ENCODE measurements at places on chromosomes 6 and 20. TPM values are rescaled to one million over a fixed set of nuclear protein-coding genes. Genes with fewer than 3 reads are reported as not detected.

DNA sequence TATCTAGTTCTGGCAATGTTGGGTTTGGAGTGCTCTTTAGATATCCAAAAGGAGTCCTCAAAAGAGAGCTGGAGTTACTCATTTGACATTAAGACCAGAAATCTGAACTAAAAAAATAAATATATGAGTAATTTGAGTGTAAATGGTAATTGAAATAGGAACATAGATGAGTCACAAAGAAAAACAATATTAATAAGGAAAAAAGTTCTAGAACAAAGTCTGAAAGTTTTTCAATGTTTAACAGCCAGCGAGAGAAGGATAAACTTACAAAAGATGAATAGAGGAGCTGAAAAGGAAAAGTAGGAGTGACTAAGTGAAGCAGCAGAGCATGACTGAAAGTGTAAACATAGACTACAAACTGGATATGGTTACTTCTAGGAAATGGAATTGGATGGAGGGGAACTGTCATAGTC is 46.8 kb downstream of the EPM2A start:
- DNase-seq = no peak

DNA sequence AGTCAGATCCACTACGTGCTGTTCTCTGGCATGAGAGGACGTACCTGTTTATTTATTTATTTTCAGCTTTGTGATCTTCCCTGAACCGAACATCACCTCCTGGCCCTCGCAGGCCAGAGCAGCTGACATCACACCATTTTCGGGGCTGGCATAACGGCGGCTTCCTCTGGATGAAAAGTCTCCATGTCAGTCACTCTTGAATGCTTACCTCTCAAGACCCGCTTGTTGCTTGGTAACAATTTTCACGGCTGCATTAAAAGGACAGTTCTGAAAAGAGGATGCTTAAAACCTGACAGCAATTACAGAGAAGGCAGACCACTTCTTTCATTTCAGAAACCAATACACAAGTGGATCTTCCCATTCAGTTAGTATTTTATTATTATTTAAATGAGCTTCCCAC is 159.8 kb upstream of the CDH4 start:
- DNase-seq = no peak

GRCh38 chr20:59955131-59955796 is 3.0 kb upstream of the CDH26 start:
- peak; percentile 39 for DNase-seq

CST2 gene
- not detected for total RNA-seq

- DNase-seq = no peak
Measured at GRCh38 chr20:50514750-50515149, 4.6 kb downstream of the PTPN1 start.

ADGRF1 gene
- 0.22 TPM for total RNA-seq

TRIM38 gene
- total RNA-seq = 6.3 TPM

- DNase-seq = peak; percentile 80
Measured at GRCh38 chr6:13194852-13195251, 133.5 kb downstream of the TBC1D7 start.

GRCh38 chr6:106979435-106979884 is 4.9 kb upstream of the CD24 start:
- DNase-seq = peak; percentile 83

- no peak for DNase-seq
Measured at GRCh38 chr20:50762435-50763220, 31.2 kb downstream of the PARD6B start.

ABHD16B gene
- total RNA-seq = not detected

RIN2 gene
- total RNA-seq = 0.09 TPM

GRCh38 chr6:157516319-157517026 is 135.5 kb downstream of the ZDHHC14 start:
- no peak for DNase-seq

GRCh38 chr6:33296797-33297405 is 1.8 kb downstream of the RGL2 start:
- no peak for DNase-seq

- no peak for DNase-seq
Measured at GRCh38 chr20:50526403-50526989, 16.3 kb downstream of the PTPN1 start.

- DNase-seq = no peak
Measured at GRCh38 chr6:123648020-123648580, 11.3 kb upstream of the TRDN start.

RIPPLY2 gene
- total RNA-seq = not detected

DNA sequence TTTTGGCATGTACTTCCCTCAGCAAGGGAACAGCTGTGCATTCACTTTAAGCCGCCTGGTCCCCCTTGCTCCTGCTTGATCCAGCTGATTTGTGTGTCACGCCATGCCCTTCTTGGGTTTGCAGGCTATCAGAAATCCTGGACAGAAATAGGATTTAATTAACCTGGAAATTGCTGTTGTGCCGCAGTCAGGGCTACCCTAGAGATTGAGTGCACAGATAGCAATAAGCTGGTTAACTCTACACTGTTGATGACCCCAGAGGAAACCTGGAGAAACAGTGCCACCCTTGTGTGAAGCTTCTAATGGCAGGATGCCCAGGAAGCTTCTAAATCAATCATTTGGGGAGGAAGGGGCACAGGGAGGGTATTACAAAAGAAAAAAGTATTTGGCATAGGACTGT is 199.0 kb downstream of the JARID2 start:
- DNase-seq = no peak

- DNase-seq = no peak
Measured at GRCh38 chr6:167056370-167056769, 57.2 kb downstream of the CEP43 start.

GRCh38 chr6:40713002-40713719 is 126.0 kb upstream of the LRFN2 start:
- DNase-seq = peak; percentile 19

CST4 gene
- not detected for total RNA-seq

GRCh38 chr6:40302856-40303454 is 284.2 kb downstream of the LRFN2 start:
- no peak for DNase-seq

COL12A1 gene
- 0.11 TPM for total RNA-seq

GRCh38 chr6:162058281-162058875 is 669.2 kb downstream of the PRKN start:
- DNase-seq = no peak

DNA sequence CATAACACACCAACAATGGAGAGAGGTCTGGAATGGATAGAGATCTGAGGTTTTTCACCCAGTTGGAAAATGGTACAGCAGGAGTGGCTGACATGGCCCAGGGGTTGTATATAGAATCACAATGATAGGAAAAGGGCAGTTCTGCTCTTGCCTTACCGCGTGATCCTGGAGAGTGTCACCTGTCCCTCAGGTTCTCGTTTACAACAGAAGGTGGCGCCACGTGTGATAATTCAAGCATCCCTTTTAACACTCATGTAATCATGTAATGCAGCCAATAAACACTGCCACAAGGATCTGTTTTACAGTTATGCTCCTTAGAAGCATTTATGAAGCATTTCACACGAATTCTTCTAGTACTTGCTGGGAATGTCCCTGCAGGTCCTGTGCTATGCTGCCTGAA is 12.9 kb upstream of the WFDC2 start:
- DNase-seq = peak; percentile 34

- peak; percentile 73 for DNase-seq
Measured at GRCh38 chr20:3407771-3408637, 535 bp upstream of the DNAAF9 start.

GGT7 gene
- 18.3 TPM for total RNA-seq

SLC13A3 gene
- total RNA-seq = 16.4 TPM

DNA sequence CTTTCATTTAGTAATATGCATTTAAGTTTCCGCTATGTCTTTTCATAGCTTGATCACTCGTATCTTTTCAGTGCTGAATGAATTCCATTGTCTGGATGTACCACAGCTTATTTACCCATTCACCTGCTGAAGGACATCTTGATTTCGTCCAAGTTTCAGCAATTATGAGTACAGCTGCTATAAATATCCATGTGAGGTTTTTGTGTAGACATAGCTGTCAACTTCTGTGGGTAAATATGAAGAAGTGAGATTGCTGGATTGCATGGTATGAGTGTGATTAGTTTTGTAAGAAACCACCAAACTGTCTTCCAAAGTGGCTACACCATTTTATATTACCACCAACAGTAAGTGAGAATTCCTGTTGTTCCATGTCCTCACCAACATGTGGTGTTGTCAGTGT is 79.2 kb upstream of the STMND1 start:
- DNase-seq = no peak

- no peak for DNase-seq
Measured at GRCh38 chr20:51062065-51062464, 39.2 kb upstream of the KCNG1 start.

TFAP2D gene
- total RNA-seq = not detected

DNA sequence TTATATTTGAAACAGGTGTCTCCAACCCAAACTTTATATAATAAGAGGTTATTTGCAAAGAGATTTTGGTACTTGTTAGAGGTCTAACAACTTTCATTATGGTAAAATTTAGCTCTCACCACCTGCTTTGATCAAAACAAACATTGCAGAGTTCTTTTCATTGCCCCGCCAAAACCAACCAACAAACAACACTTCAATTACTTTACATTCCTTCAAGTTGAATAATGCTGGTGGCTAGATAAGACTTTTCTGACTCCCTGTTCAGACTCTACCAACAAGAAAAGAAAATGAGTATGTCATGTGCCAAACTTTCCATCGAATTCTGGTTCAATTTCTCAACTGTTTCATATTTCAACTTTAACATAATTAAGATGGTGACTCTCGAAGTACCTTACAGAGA is 311.1 kb downstream of the ADGRG6 start:
- no peak for DNase-seq

DNA sequence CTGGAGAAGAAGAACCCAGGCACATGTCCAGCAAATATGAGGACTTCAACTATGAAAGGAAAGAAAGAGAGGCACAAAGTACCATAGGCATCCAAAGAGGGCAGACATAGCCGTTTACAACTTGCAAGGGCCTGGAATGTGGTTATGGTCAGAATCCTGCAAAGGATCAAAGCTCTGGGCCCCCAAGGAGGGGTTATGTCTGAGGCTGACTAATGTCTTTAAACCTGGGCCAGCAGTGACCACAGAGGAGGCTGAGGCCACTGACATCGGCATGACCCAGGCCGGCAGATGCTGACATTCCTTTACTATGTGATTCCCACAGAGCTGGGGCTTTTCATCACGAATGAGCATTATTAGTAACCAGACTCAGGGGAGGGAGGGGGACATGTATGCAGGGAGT is 861.1 kb downstream of the DHX35 start:
- no peak for DNase-seq

DNA sequence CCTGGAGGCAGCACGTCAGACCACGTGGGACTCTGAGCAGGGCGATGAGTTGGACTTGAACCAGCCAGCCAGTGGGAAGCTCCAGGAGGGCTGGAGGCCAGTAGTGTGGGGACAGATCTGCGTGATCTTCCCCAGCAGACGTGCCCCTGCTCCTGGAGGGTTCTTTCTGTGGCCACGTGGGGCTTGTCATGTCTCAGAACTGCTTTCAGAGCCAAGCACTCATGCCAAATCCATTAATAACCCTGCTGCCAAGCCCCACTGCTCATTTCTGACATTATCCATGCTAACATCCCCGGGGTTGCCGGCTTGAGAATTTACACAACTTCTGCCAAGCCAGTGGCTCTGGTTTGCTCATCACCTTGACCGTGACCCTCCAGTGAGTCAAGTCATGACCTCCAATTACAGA is 38.3 kb downstream of the SIRPA start:
- DNase-seq = no peak

- no peak for DNase-seq
Measured at GRCh38 chr6:139763468-139764210, 389.2 kb upstream of the CITED2 start.

LRRN4 gene
- not detected for total RNA-seq

FAM83D gene
- 51.9 TPM for total RNA-seq

GRCh38 chr6:24721461-24722215 is 2.7 kb upstream of the C6orf62 start:
- DNase-seq = no peak

DNA sequence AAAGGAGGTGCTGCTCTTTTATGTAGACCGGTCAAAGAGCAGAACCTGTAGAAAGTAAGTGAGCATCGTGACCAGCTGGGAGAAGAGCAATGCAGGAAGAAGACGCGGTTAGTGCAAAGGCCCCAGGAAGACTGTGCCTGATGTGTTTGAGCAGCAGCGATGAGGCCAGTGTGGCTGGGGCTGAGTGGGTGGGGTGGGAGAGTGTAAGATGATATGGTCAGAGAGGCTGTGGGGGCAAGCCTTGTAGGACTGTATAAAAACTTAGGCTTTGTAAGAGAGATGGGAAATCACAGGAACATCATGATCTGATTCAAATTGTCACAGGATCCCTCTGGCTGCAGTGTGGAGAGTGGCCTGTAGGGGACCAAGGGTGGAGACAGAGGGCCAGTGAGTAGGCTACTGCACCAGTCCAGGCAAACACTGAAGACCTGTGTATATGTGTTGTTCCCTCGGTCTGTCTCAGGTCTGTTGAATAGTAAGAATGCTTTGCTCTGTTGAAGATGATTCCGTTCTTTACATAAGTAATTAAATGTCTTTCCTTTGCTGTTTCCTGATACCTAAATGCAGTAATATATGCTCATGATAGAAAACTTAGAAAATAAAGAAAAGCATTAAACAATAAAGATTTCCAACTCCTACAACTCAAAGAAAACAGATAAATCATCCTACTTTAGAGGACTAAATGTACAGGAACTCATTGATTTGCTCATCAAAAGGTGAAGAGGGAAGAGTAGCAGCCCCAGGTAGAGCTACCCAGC is 23.6 kb upstream of the WFDC2 start:
- DNase-seq = peak; percentile 68

- no peak for DNase-seq
Measured at GRCh38 chr6:5314191-5314865, 53.0 kb downstream of the FARS2 start.

DNA sequence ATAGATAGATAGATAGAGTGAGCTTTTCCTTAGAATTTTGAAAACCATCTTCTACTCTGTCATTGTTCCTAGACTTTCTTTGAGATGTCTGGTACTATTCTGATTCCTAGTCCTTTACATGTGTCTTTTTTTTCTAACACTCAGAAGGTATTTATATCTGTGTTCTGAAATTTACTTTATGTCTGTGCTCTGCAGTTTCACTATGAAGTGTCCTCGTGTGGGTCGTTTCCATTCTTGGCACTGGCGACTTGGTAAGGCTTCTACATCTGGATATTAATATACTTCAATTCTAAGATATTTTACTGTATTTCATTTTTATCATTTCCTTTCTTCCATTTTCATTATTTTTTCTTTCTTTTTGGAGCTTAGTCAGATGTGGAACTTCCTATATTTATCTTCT is 87.0 kb downstream of the FHL5 start:
- no peak for DNase-seq

DNA sequence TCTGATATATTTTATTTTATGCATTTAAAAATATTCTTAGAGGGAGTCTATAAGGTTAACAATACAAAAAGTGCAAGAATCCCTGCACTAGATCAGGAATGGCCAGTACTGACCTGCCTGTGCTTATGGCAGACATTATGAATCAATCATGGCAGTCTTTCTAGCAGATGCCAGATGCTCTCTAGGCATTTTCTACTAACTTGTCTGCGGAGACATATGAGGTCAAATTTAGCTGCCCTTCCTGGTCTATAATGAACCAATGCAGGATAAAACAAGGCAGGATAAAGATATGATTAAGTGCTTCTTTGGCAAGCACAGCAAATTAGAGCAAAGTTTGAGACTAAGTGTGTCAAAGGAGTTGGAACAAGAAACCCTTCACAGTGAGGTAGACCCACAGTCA is 46.6 kb upstream of the RNF24 start:
- DNase-seq = no peak
